ENCODE measurements at places on chromosomes 3 and 15.

DNA sequence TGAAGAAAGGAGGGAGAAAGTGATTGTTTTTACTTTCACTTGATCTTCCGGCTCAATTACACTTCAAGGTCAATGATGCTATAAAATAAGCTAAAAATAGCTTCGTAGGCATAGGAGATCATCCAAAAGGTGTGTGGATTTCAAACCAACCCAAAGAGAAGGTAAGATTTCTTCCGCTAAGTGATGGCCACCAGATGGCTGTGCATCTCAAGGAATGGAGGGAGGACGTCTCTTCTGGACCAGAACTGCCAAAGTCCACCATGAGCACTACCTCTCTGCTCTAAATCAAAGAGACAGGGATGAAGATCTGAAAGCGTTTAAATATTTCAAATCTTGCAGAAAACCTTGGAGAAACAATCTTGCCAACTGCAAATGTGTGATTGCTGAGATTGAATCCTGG is 199.1 kb upstream of the ZPLD1 start:
- peak; percentile 9 for DNase-seq

- DNase-seq: no peak
These were observed 24.0 kb upstream of the TLE3 start for GRCh38 chr15:70121624-70122302.

DNA sequence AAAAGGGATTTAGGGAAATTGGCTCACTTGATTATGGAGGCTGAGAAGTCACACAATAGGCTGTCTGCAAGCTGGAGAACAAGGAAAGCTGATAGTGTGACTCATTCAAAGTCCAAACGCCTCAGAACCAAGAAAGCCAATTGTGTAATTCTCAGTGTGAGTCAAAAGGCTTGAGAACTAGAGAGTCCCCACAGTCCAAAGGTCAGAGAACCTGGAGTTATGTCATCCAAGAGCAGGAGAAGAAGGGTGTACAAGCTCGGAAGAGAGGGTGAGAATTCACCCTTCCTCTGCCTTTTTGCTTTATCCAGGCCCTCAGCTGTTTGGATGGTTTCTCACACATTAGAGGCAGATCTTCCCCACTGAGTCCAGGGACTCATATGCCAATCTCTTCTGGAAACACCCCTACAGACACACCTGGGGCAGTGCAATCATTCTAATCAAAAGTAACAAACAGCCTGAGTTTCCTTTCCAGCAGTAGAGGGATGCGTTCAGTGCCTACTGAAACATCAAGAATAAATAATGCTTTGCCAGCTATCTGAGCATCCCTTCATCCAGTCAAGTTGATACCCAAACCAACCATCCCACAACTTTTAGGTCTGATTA is 271.5 kb downstream of the SATB1 start:
- no peak for DNase-seq

GRCh38 chr3:12471241-12471640 is 13.0 kb upstream of the TSEN2 start:
- DNase-seq: no peak

GRCh38 chr3:39221141-39221530 is 28.7 kb upstream of the XIRP1 start:
- no peak for DNase-seq

DNA sequence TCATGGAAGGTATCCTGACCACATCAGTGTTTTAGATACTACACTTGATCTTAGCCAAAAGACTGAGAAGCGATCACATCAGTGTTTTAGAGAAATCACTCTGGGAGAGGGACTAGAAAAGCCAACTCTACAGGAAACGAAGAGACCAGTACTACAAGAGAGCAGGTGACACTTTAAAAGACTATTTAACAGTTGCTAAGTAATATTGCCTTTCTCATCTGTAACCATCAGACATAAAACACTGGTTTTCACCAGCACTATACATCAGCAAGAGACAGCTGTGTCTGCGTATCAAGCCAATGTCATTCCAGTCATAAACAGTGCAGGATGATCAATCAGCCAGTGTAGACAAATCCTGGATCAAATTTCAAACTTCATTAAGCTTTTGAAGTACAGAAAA is 66.7 kb downstream of the GLB1 start:
- no peak for DNase-seq

- DNase-seq: no peak
These were observed 24.9 kb upstream of the GATM start for GRCh38 chr15:45402955-45403877.

- DNase-seq: no peak
These were observed 31.3 kb downstream of the SNRK start for GRCh38 chr3:43317461-43318316.

GRCh38 chr3:194964809-194965208 is 279.1 kb downstream of the FAM43A start:
- no peak for DNase-seq

DNA sequence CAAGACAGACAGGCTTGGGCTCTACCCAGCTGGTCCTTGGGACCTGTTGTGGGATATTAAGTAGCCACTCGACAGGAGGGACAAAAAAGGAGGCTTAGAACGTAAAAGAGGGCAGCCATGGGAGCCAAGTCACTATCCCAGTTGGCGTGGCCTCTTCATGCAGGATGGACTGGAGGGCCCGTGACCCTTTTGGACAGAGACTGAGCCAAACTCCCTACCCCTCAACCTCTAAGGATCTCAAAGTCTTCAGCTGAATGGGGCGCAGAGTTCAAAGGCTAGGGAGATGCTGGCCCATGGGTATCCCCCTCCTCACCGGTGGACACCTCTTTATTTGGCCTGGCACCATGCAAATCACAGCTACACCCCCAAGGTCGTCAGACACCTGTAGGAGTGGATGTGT is 57.8 kb upstream of the SEC13 start:
- DNase-seq: no peak

- DNase-seq: no peak
These were observed 187.5 kb downstream of the DOCK3 start for GRCh38 chr3:50862221-50862620.

DNA sequence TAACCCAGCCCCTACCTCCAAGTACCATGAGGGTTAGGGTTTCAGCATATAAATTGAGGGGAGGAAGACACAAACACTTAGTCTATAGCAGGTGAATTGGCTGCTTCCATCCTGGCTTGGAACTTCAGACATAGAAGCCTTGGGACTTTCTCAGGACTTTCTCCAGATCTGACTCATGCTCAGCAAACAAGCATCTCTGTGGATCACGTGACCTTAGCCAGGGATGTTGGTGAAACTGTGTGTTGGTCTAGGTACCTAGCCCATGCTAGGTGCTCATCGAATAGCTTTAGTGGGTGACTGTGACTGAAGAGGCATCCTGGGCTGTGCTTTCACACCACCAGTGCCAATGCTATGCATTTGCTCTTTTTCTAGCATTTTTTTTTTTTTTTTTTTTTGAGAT is 58.9 kb downstream of the CD47 start:
- DNase-seq: no peak

- no peak for DNase-seq
These were observed 1053.5 kb downstream of the SI start for GRCh38 chr3:164024786-164025185.

DNA sequence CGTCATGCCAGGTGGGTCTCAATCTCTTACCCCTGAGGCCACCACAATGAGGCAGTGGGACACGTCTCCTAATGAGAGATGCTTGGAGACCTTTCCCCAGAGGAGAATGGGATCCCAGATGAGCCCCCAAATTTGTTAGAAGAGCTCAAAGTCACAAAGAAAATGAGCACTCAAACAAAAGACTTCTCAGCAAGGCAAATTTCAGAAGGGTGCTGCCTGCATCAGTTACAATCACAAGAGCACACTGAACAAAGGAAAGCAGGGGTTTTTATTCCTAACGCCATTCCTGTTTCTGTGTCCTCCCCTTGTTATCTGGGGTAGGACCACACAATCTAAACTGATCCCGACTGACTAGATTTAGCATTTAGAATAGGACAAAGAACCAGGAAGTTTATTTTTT is 50.1 kb downstream of the DLG1 start:
- no peak for DNase-seq

DNA sequence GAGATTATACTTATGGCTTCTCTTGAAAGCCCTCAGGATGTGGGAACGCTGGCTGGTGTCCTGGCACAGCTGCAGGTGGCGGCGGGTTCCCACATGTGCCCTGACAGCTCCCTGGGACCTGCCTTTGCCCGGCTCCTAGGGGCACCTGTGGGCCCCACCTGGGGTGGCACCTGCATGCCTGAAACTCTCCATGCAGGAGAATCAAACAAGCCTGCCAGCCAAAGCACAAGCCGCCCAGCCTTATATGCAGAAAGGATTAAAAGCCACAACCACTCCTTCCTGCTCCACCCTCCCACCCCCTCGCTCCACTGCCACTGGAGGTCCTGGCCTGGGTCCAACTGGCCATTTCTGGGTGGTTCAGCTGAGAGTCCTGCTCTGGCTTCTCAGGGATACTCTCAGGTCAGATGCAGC is 18.1 kb downstream of the TRPM1 start:
- no peak for DNase-seq

DNA sequence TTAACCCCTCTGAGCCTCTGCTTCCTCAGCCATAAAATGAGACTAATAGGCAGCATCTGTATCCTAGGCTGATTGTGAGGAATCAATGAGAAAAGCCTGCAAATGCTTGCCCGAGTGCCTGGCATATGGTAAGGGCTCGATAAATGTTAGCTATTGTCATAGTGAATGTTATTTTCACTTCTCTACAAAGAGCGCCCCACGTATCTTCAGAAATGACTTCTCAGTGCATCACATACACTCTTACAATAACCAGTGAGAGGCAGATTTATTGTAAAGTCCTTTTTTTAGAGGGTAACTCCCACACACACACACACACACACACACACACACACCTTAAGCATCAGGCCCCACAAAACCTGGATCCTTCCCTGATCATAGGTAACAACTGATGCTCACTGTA is 60.5 kb upstream of the SPATA12 start:
- no peak for DNase-seq

- DNase-seq: no peak
These were observed 535.1 kb downstream of the SOX2 start for GRCh38 chr3:182246870-182247269.

GRCh38 chr3:124246949-124247348 is 255.0 kb upstream of the ROPN1 start:
- DNase-seq: no peak

- no peak for DNase-seq
These were observed 141.5 kb upstream of the PLXND1 start for GRCh38 chr3:129747992-129748391.

DNA sequence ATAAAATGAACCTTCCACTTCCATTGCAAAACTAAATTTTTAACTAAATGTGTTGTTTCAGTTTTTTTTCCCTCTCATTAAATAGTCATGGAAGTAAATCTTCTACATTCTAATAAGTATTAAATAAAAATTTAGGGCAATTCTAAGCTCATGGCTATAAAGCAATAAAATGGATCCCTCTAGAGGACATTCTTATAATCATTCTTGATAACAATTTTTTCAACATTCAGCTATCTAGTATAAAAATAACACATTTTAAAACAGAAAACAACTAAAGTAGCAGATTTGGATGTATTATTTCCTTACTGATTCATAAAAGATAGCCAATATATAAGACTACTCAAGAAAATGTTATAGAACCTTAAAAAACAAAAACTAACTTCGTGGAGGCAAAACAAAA is 393.1 kb downstream of the PLOD2 start:
- DNase-seq: no peak

DNA sequence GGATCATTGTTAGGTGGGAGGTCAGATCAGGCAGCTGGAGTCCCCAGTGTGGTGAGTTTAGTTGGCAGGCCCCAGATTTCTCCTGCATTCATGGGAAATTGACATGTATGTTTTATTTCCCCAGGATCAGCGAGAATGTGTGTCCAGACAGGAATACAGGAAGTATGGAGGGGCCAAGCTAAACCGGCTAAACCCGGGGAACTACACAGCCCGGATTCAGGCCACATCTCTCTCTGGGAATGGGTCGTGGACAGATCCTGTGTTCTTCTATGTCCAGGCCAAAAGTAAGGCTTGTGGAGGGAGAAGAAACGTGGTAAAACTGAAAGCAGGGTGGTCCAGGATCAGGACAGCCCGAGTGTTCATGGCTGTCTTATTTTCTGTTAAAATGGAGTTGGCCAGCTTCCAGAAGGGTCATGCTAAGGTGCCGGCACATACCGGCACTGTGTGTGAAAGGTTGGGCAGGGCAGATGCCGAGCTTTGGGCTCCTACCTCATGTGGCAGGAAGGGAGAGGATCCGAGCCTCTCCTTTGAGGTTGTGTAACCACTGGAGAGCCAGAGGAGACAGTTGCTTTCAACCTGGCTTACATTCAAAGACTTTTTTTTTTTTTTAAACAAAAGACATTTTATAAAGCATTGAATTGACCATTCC is 83.1 kb downstream of the PGPEP1L start:
- no peak for DNase-seq

GRCh38 chr3:66236281-66236680 is 15.5 kb downstream of the SLC25A26 start:
- DNase-seq: peak; percentile 43

DNA sequence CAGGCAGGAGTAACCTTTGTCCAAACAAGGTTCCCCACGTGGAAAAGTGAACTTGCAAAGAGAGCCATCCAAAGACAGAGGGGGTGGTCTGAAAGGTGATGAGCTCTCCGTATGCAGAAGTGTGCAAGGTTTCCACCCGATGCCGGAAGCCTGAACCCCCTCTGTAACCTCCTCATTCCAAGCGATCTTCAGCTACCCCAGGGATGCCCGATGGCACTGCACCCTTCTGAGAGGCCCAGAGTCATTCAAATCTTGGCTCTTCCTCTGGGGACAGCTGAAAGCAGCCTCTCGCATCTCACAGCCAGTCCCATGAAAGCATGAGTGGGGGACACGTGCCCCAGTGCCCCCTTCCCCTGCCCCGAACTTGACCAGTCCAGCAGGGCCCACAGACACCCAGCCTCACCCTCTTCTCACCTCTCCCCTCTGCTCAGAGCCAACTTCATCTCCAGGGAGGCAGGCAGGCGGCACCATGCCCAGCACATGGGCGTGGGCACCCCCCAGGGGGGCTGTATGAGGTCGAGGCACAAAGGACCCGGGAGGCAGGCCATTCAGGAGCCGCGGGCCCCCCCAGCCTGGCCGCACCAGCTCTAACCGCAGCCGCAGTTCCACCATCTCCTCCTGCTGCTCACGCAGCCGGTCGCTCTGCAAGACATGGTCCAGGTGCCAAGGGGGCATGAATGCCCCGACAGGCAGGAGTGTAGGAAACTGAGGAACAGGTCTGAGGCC is 8.7 kb downstream of the KIF7 start:
- DNase-seq: no peak

- no peak for DNase-seq
These were observed 2.4 kb upstream of the REC114 start for GRCh38 chr15:73440571-73440970.

- DNase-seq: no peak
These were observed 5.2 kb upstream of the GNAI2 start for GRCh38 chr3:50230794-50231125.
